Right atrium auricular region (tissue), 2 donors: ENCODE measurements at places on chromosomes 7 and 10. TPM values are rescaled to one million over a fixed set of nuclear protein-coding genes. Genes with fewer than 3 reads are reported as not detected.

- H3K4me3 ChIP-seq = no peak overlapping the region
- H3K27ac ChIP-seq = no peak overlapping the region
- peaks cover 89% of the 10 kb centered on the region for H3K36me3 ChIP-seq
- H3K4me1 ChIP-seq = no peaks in the 10 kb centered on the region
Observed at GRCh38 chr7:103314852-103315251, 17.6 kb downstream of the PMPCB start.

DNA sequence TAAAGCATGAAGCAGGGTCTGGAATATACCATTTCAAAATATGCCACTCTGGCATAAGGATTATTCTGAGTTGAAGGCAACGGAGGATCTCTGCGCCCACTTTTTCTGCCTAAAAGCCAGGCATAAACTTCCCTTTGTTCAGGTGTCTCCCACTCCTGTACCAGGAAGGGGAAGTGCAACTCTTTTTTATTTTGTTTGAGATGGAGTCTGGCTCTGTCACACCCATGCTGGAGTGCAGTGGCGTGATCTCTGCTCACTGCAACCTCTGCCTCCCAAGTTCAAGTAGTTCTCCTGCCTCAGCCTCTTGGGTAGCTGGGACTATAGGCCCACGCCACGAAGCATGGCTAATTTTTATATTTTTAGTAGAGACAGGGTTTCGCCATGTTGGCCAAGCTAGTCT is 18.2 kb downstream of the SVIL start:
- H3K27me3 ChIP-seq = no peaks in the 10 kb centered on the region
- peak; percentile 23 for DNase-seq
- no peak overlapping the region for H3K4me3 ChIP-seq
- no peaks in the 10 kb centered on the region for H3K4me1 ChIP-seq
- peaks cover 4% of the 10 kb centered on the region for H3K36me3 ChIP-seq

Gene GFRA1
- total RNA-seq = 18.7 TPM

GRCh38 chr7:32061346-32061745 is 8.9 kb downstream of the PDE1C start:
- H3K4me1 ChIP-seq = peaks cover 48% of the 10 kb centered on the region
- H3K27me3 ChIP-seq = no peaks in the 10 kb centered on the region
- DNase-seq = no peak
- no peaks in the 10 kb centered on the region for H3K36me3 ChIP-seq
- no peak overlapping the region for H3K4me3 ChIP-seq
- H3K27ac ChIP-seq = no peak overlapping the region

DNA sequence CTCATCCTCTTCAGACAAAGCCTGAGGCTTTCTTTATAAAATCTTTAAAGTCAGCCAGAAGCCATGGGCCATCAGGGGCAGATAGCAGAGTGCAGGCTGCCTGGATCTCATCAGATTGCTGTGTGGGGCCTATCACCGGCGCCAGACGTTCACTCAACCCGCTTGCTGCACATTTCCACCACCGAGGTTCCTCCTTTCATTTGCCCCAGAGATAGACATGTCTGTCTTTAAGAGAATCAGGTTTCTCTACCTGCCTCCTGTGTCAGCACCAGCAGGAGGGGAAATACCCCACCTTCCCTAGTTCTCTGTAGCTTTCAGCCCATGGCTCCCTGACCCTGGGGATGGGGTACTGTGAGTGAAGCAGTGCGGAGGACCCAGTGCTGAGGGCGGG is 22.0 kb downstream of the SLC18A2 start:
- H3K27me3 ChIP-seq = no peaks in the 10 kb centered on the region
- no peaks in the 10 kb centered on the region for H3K36me3 ChIP-seq
- no peak overlapping the region for H3K4me3 ChIP-seq
- H3K4me1 ChIP-seq = no peaks in the 10 kb centered on the region
- DNase-seq = peak; percentile 23

- no peaks in the 10 kb centered on the region for H3K36me3 ChIP-seq
- no peaks in the 10 kb centered on the region for H3K27me3 ChIP-seq
- DNase-seq = no peak
- H3K27ac ChIP-seq = no peak overlapping the region
- no peaks in the 10 kb centered on the region for H3K4me1 ChIP-seq
Observed at GRCh38 chr10:7312488-7312857, 98.4 kb downstream of the SFMBT2 start.

GRCh38 chr7:84647797-84648757 is 453.5 kb upstream of the SEMA3A start:
- H3K27me3 ChIP-seq = no peaks in the 10 kb centered on the region
- H3K27ac ChIP-seq = no peak overlapping the region
- H3K4me1 ChIP-seq = no peaks in the 10 kb centered on the region

Gene SPDYE2
- not detected for total RNA-seq

GRCh38 chr10:63421591-63421990 is 44.2 kb downstream of the JMJD1C start:
- no peak for DNase-seq
- no peaks in the 10 kb centered on the region for H3K27me3 ChIP-seq
- H3K4me1 ChIP-seq = no peaks in the 10 kb centered on the region
- H3K27ac ChIP-seq = no peak overlapping the region

DNA sequence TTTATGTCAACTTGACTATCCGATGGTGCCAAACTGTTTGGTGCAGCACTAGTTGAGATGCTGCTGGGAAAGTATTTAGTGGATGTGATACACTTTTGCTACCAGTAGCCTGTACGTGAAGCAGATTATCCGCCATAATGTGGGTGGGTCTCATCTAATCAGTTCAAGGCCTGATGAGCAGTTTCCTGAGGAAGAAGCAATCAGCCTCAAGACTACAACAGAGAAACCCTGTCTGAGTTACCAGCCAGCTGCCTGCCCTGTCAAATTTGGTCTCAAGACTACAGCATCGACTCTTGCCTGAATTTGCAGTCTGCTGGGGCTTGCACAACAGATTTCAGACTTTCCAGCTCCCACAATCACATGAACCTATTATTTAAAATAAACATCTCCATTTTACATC is 10.9 kb upstream of the RBP3 start:
- H3K27ac ChIP-seq = no peak overlapping the region
- no peaks in the 10 kb centered on the region for H3K36me3 ChIP-seq
- H3K27me3 ChIP-seq = no peaks in the 10 kb centered on the region
- no peak for DNase-seq
- no peak overlapping the region for H3K4me3 ChIP-seq
